ENCODE measurements at places on chromosomes 7 and 10.

GRCh38 chr10:95741807-95742467 lies 14.0 kb upstream of the ENTPD1 start:
- no peak for DNase-seq

DNA sequence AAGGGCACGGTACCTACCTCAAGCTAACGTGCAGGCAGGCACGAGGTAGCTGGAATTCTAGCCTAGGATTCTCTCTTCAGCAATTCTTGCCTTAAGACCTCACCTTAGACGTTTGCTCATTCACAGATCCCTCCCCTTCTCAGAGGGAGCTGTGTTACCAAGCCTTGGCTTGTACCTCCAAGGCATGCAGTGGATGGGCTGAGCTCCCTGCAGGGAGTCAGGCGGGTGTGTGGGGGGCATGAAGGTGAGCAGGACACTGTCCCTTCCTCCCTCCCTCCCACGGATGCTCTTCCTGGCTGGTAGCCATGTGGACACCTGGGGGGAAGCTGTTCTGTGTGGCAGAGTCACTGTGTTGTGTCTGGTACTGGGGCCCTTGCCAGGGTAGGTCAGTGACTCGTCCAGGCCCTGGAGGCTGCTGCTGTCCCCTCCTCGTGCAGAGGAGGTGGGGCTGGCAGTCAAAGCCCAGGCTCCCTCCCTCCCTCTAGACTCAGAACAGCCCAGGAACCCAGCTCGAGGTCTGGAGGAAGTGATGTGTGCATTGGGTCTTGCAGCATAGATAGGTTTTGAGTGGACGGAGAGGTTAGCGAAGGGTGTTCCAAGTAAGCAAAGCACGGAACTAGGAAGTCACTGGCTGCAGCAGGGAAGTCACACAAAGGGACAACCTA lies 222.2 kb upstream of the SH2B2 start:
- no peak for DNase-seq

DNA sequence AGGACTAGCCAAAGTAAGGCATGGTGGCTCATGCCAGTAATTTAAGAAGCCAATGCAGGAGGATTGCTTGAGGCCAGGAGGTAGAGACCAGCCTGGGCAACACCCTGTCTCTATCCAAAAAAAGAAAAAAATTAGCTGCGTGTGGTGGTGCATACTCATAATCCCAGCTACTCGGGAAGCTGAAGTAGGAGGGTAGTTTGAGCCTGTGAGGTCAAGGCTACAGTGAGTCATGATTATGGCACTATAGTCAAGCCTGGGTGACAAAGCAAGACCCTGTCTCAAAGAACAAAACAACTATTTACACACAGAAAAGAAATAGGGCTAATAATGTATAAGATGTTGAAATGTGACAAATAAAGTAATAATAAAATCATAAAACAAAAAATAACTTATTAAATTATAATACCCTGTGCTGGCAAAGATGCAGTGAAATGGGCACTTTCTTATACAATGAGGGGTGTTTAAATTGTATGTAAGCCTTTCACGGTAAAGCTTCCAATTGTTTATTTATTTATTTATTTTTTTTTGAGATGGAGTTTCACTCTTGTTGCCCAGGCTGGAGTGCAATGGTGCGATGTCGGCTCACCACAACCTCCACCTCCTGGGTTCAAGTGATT lies 175.2 kb downstream of the TPST1 start:
- DNase-seq = no peak

- no peak for DNase-seq
Measured at GRCh38 chr7:101861218-101861775, 43.9 kb downstream of the CUX1 start.
